Cortex of kidney (tissue), 1 donor: ENCODE measurements at places on chromosomes 7 and 10.

GRCh38 chr10:118922226-118922625 lies 107.3 kb upstream of the NANOS1 start:
- no peak for DNase-seq

- DNase-seq = no peak
Measured at GRCh38 chr10:5666008-5666840, at the start of gene ASB13. Gene ASB13 (minus strand): TSS chr10:5666595. CDS start chr10:5666551, 44 bp downstream.

- DNase-seq = no peak
Measured at GRCh38 chr10:30694518-30695228, 65.1 kb upstream of the LYZL2 start.

DNA sequence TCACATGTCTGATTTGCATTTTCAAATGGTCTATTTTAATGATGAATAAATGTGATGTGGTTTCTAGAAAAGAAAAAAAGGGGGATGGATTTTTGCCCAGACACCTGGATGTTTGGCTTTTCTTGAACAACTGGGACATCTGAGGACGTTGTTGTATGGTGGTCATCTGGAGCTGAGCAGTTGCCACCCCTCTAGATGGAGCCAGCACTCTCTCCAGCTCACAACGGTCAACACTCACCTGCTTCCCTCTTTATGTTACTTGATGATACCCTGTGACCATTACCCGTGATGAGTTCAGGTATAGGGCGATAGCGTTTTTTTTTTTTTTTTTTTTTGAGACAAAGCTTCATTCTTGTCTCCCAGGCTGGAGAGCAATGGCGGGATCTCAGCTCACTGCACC lies 30.1 kb upstream of the PAXIP1 start:
- DNase-seq = no peak

DNA sequence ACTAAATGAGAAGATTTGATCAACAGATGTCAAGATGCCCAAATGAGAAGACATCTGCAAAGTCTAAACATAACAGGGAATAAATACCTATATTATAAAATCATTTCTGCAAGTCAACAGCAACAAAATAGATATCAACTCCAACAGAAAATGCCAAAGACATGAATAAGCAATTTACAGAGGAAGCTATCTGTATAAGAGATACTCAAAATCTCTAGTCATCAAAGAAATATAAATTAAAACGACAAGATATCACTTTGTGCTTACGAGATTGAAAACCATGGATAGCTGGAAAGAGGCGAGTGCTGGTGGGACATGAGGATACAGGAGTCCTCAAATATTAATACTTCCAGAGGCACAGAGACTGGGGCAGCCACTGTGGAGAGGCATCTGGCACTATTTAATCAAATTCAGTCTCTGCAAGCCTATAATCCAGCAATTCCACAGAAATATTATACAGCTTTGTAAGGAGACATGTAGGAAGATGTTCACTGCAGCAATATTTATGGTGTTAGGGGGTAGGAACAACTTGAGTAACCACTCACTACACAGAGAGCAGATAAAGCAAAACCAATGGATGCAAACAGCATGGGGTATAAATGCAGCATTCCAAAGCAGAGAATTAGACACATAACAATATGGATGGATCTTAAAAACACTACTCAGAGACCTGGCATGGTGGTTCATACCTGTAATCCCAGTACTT lies 4.8 kb downstream of the DNMBP start:
- DNase-seq = no peak

GRCh38 chr7:159125104-159125954 lies 19.3 kb downstream of the VIPR2 start:
- DNase-seq = no peak

DNA sequence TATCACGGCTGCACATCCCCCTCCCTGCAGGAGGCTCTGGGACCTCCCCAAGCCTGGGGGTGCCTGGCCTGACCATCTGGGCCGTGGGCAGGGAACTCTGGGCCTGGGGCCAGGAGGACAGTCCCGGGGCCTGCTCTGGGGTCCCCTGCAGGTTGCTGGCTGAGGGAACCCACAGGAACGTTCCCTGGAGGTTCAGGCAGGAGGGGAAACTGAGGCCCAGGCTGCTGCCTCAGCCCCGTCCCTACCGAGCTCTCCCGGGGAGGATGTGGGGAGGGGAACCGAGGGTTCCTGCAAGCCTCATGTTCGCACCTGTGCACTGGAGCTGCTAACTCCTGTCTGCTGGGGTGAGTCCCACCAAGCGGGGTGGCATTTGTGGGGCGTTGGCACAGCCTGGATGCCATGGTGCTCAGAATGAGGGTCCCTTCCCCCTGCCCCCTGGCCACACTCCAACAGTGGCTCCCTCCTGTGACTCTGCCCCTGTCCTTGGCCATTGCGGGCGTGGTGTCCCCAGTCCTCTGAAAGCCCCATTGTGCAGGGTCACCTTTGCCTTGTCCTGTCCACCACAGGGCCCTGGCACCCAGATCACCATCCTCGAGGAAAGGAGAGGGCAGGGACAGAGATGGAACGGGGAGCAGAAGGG lies 9.4 kb downstream of the ELFN1 start:
- DNase-seq = no peak

DNA sequence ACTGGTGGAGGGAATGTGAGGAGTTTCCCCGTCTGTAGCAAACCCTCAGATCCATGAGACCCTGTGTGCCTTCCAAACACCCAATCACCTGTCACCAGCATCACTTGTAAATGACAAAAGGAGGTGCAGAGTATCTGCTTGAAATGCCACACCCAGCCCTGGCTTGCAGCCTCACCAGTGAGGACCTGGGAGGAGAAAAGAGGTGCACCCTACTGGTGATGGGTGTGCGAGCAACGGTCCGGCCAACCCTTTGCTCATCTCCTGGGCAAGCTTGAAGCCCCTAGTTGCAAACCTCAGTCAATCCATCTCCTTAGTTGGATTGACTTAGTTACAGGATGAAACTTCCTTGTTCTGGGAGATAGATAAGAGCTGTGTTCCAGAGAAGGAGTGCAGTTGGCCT lies 62.4 kb upstream of the WAPL start:
- no peak for DNase-seq

GRCh38 chr10:124069341-124070264 lies 23.8 kb downstream of the CHST15 start:
- no peak for DNase-seq

GRCh38 chr7:101159696-101160674 lies 5.4 kb downstream of the VGF start:
- DNase-seq = no peak

DNA sequence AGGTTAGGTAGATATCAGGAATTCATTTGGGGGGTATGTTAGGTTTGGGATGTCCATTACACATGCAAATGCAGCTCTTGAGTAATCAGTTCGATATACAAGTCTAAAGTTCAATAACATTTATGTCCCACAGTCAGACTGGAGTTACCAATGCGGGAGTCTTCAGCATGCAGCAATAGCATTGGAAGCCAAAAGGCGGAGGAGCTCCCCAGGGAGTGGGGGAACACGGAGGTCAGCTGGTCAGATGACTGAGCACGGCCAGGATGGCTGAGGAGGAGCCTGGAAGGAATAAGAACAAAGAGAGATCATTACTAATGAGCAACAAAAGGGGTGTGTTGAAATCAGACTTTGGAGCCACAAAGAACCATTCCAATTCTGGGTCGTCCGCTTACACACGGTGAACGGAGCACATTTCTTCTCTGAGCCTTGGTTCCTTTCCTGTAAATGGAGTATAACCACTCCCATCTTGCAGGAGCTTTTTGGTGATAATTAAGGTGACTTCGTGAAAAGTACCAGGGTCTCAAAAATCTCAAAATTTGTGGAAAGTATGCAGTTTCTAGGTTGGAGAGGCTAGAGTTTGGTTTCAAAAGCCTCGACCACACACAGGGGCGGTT lies 478 bp upstream of the ZNF22 start:
- no peak for DNase-seq

GRCh38 chr7:155942226-155942950 lies 130.1 kb upstream of the SHH start:
- DNase-seq = no peak

- no peak for DNase-seq
Measured at GRCh38 chr10:4059471-4060138, 274.6 kb upstream of the KLF6 start.

DNA sequence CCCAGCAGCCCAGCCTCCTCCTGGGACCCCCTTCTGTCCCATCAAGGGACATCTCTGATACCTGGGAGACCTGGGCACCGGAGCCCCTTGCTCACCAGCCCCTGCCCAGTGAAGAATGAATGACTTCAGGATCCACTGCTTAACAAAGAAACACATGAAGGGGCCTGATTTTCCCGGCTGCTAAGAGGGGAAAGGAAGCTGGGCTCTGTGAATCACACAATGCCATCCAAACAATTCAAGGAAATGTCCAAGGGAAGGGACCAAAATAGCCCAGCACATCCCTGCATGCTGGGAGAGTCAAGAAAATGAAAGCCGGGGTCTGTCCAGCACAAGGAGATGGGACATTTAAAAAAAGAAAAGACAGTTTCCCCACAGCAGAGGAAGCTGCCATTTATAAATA lies 128.7 kb upstream of the JCAD start:
- no peak for DNase-seq

- DNase-seq = no peak
Measured at GRCh38 chr10:124362568-124362967, 56.2 kb downstream of the OAT start.

DNA sequence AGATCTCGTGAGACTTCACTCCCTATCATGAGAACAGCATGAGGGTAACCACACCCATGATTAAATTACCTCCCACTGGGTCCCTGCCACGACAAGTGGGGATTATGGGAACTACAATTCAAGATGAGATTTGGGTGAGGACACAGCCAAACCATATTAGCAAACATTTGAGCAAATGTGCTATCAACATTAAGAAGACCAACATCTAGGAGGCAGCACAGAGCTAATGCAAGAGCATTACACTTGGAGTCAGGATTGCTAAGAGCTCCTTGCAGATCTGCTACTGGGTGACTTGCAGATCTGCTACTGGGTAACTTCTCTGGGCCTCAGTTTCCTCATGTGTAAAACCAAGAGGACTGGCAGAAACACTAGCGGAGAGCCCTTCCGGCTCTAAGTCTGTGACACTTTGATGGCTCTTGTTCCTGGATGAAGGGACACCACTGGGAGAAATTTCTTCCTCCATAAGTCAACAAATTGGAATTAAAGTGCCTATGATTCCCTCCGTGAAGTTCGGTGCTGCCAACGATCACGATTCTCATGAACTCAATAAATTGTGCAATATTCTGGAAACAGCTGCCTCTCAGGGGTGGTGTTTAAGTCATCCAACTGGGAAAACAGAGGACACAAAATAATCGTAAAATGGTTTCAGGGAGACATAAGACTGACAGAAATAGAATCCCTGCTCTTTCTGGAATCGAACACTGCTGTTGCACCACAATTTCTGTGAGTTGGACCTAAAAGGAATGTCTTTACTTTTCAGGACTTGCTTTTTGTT lies 115.8 kb upstream of the ITGB1 start:
- DNase-seq = no peak

DNA sequence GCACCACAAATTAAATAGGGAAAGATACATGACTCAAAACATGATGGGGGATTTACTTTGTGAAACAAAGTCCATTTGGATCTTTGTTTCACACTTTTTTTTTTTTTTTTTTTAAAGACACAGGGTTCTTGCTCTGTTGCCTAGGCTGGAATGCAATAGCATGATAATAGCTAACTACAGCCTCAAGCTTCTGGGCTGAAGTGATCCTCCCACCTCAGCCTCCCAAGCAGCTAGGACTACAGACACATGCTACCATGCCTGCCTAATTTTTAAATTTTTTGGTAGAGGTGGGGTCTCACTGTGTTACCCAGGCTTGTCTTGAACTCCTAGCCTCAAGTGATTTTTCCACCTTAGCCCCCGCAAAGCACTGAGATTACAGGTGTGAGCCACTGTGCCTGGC lies 172.6 kb upstream of the KLF14 start:
- no peak for DNase-seq

DNA sequence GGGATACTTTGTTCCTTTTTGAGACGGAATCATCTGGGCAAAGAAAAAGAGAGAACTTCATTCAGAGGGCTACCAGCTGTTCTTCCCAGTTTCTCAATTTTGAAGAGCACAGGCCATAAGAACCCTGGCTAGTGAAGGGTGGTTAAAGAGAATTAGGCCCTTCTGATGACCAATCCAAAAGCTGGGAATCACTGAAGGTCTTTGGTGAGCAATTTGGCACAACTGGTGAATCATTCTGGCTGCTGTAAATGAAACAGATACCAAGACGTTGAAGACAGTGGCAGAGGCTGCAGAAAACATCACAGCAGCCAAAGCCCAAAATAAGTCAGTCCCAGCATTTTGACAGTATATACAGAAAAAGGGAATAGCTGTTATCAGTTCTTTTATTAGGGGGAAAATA lies 5.1 kb downstream of the RAPGEF5 start:
- DNase-seq = no peak

DNA sequence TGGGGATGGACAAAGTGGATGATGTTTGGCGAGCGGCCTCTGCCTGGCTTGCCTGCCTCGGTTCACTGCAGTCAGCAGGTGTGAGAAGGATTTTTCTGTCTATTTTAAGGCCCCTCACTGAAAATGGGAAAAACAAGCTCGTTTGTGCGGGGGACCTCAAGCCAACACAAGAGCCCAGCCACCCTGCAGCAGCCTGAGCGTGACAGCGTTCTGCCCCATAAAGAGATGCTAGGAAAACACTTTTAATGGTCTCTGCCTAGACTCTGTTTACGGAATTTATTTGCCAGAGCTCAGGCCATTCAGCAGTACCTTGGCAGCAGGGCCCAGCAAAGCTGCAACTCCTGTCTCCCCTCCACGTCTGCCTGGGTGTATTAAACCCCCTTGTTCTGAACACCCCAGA lies 131.7 kb downstream of the GRK5 start:
- no peak for DNase-seq

- no peak for DNase-seq
Measured at GRCh38 chr7:141652691-141653090, 49.3 kb downstream of the DENND11 start.
